ENCODE measurements at places on chromosomes 13 and 19.
A peak's percentile ranks its signal among the peaks of the same experiment; 100 is the strongest.

GRCh38 chr19:13132471-13133180 is 14.6 kb downstream of the NACC1 start:
- no peak for DNase-seq

DNA sequence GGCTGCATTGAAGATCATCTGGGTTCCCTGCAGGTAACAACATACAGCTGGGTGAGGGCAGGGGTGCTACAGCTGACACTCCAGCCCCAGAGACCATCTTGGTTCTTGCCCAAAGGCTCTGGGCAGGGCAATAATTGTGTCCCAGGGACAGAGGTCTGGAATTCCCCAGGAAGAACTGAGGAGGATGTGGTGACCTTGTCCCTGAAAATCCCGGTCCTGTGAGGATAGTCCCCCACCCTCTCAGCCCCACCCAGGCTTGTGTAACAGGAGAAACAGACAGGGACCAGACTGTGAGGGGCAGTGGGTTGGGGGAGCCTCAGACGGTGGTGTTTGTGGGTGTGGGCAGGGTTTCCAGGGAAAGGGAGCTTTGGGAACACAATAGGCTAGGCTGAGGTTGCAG is 63.5 kb downstream of the COLGALT1 start:
- DNase-seq, result no peak

DNA sequence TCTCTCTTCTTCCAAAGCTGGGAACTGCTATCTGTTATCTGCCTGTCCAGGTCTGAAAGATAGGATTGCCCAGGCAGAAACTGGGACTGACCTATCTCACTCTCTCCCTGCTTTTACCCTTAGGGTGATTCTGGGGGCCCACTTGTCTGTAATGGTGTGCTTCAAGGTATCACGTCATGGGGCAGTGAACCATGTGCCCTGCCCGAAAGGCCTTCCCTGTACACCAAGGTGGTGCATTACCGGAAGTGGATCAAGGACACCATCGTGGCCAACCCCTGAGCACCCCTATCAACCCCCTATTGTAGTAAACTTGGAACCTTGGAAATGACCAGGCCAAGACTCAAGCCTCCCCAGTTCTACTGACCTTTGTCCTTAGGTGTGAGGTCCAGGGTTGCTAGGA is 5.1 kb downstream of the KLK3 start:
- DNase-seq, result no peak

- DNase-seq, result peak; percentile 9
Observed at GRCh38 chr13:105202354-105202753, 1333.1 kb downstream of the EFNB2 start.

DNA sequence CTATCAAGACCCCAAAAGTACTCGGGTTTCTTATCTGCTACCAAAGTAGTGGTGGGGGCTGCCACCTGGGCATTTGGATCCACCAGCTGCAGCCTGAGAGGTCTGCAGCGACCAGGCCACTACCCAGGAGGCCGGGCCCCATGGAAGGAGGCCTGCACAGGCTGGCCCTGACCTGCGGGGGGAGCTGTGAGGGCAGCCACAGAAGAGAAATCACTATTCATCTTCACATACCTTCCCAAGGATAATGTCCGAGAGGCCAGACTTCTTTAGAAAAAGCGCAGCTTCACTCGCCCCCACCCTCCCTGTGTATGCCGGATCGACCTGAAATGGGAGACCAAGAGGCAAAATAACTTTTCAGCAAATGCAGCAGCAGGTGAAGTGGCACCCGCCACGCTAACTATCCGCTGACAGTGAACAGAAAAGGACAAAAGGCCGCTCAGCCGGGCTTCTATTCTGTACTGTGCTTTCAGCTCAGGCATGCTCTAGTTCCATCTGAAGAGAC is 30.1 kb downstream of the EPS15L1 start:
- peak; percentile 47 for DNase-seq

- DNase-seq, result peak; percentile 24
Observed at GRCh38 chr13:110617321-110618072, 2.2 kb downstream of the NAXD start.

- DNase-seq, result no peak
Observed at GRCh38 chr13:36975172-36975571, 24.0 kb downstream of the ALG5 start.

DNA sequence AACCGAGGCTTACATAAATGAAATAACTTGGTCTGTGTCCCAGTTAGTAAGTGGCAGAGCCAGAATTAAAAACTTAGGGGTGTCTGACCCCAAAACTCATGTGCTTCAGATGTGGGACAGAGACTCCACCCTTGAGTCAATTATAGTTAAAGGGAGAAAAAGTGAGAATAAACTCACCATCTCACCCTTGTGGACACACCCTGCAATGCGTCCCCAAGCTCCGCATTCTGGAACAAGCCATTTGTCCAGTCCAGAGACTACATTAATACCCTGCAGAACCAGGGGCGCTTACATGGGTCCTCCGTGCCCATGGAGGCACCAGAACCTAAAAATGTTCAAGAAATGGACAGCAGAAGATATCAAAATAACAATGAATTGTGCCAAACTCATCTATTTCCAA is 207.0 kb upstream of the ZNF507 start:
- no peak for DNase-seq

DNA sequence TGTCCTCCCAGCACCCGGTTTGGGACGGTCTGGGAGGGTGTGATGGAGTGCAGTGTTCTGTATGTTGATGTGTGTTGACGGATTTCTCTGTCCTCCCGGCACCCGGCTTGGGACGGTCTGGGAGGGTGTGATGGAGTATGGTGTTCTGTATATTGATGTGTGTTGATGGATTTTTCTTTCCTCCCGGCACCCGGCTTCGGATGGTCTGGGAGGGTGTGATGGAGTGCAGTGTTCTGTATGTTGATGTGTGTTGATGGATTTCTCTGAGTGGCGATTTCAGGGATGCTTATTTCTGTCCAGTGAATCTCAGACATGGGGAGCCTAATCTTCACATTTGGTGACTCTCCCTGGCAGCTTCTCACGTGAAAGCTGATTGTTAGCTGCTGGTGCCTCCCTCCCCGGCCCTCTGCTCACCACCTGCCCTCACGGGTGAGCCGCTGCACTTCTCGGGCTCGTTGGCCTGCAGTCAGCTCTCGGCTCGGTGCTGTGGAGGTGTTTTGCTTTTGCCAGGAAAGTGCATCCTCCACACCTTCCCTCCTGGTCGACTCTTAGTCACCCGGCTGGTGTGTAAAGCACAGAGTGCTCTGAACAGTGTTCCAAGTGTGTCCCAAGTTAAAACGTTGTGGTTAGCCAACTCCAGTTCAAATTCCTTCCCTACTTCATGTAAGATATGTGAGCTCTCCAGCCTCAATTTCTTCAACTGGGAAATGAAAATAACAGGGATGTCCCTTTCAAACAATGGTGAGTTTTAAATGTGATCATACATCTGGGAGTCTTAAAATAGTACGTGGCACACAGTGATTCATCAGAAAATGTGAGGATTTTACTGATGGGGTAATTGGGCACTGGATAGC is 54.6 kb downstream of the ATP11A start:
- DNase-seq, result peak; percentile 57

DNA sequence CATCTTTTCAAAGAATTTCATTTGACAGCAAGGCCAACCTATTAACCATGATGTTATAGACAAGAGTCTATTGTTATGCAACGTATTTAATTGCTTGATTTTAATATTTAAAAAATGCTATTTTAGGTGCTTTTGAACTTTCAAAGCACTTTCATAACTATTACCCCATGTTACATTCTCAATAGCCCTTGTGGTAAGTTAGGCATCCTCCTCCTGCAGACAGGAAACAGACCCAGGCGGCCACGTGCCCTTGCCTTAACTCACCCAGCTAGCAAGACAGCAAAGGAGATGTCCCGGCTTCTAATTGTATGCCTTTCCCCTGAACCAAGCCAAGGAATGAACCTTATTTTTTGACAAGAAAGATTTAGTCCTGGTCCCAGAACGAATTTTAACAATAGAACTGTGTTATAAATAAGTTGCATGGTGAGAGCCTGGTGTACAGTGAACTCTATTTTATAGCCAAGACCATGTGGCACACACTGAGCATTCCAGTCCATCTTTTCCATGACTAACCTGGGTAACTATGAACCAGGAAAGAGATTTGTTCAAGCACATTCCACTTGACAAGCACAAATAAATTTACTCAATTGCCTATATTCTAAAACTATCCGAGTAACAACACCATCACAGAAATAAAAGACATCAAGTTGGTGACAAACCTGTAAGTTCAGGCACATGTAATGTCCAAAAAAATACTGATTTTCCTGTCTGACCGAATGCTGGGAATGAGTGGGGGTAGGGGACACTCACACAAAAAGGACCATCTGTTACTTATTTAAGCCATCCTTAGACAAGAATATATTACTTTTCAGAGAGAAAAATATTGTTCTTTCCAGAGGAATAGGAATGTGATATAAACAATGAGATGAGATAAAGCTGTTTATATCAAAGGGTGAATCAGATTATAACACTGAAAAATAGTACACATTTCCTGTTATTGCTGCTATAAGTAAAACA is 163.0 kb downstream of the EFNB2 start:
- peak; percentile 5 for DNase-seq

- DNase-seq, result no peak
Observed at GRCh38 chr19:58393725-58394033, 1.8 kb upstream of the RNF225 start.

GRCh38 chr19:15841875-15842569 is 26.6 kb upstream of the OR10H1 start:
- DNase-seq, result no peak

DNA sequence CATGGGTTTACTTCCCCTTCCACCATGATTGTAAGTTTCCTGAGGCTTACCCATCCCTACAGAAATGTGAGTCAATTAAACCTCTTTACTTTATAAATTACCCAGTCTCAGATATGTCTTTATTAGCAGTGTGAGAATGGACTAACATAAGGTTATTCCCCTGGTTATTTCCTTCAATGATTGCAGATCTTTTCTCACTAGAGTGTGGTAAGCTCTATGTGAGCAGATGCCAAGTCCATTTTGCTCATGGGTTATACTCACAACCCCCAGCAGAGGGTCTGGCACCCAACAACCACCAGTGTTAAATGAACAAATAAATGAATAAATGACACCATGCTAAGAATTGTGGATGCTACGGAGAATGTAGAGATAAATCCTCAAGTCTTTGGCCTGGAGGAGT is 472.8 kb downstream of the LIG4 start:
- no peak for DNase-seq

DNA sequence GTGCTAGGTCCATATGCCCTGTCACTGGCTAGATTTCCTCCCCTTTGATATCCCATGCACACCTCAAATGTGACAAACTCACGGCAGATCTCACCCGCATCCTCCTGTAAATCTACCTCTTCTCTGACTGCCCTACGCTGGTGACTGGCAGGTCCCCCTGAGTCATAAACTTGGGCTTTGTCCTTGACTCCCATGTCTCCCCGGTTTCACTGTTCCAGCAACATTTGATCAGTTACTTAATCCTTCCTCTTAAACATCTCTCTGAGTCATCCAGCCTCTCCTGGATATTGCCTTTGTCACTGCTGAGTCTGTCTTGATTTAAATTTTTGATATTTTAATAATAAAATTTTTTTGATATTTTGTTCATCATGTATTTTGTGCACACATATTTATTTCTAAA is 26.5 kb downstream of the FAM216B start:
- no peak for DNase-seq

DNA sequence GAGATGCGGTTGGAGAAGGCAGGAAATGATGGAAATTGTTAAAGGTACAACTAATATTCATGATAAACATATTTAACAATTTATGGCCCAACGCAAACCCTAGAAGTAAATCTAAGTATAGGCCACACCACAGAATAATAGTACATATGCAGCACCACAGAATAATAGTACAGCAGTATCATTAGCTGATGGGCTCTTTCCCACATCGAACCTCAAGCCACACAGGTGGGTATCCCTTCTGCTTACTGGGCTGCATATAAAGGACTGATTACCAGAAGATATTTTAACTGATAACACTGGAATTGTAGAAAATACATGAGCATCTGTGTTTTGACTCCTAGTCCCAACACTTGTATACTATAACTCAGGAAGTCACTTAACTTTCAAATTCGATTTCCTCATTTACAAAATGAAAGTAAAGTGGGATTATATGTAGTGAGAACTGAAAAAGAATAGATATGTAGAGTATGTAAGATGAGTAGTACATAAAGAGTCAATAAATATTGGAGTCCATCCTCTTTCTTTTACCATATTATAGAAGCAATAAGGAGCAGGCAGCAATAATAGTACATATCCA is 91.5 kb downstream of the TSC22D1 start:
- DNase-seq, result no peak

- no peak for DNase-seq
Observed at GRCh38 chr19:16229322-16229641, 31.6 kb downstream of the AP1M1 start.

DNA sequence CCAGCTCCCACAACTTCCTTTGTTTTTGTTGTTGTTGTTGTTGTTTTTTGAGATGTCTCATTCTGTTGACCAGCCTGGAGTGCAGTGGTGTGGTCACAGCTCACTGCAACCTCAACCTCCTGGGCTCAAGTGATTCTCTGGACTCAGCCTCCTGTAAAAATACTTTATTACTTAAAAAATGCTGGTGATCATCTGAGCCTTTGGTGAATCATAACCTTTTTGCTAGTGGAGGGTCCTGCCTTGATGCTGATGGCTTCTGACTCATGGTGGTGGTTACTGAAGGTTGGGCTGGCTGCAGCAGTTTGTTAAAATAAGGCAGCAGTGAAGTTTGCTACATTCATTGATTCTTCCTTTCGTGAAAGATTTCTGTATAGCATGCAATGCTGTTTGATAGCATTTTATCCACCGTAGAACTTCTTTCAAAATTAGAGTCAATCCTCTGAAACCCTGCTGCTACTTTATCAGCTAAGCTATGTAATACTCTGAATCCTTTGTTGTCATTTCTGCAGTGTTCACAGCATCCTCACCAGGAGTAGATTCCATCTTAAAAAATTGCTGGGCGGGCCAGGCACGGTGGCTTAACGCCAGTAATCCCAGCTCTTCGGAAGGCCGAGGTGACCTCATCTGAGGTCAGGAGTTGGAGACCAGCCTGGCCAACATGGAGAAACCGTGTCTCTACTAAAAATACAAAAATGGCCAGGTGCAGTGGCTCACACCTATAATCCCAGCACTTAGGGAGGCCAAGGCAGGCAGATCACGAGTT is 18.0 kb downstream of the ARHGAP35 start:
- no peak for DNase-seq

- no peak for DNase-seq
Observed at GRCh38 chr19:15421721-15422260, 3.0 kb upstream of the AKAP8L start.

- no peak for DNase-seq
Observed at GRCh38 chr13:34086281-34086680, 268.3 kb downstream of the RFC3 start.

DNA sequence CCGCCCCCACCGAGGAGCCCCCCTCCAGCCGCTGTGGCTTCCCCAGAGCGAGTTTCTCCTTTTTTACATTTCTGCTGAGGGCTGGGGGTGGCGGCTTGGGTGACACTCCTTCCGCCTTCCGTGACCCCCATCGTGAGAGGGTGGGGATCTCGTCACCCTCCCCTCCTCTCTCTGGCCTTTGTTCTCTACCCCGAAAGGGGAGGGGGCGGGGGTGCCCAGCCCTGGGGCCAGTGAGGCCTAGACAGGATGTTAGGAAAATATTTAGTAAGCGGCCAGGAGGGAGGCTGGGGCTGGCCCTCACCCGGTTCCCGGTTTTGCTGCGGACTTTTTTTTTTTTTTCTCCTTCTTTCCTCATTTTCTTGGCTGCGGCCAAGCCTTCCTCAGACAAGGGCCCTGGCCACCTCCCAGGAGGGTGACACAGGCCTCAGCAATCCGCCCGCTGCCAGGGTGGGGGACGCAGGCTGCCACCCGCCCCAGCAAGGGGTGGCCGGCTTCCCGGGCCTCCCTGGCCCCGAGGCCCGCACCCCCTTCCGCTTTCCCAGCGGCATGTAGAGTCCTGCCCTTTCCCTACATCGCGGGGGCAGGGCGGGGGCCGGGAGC is 3.9 kb downstream of the MIDN start:
- no peak for DNase-seq

GRCh38 chr19:13717194-13717643 is 47.1 kb upstream of the MRI1 start:
- peak; percentile 78 for DNase-seq
